ENCODE measurements at places on chromosomes 7 and 10. TPM values are rescaled to one million over a fixed set of nuclear protein-coding genes. Genes with fewer than 3 reads are reported as not detected.

DNA sequence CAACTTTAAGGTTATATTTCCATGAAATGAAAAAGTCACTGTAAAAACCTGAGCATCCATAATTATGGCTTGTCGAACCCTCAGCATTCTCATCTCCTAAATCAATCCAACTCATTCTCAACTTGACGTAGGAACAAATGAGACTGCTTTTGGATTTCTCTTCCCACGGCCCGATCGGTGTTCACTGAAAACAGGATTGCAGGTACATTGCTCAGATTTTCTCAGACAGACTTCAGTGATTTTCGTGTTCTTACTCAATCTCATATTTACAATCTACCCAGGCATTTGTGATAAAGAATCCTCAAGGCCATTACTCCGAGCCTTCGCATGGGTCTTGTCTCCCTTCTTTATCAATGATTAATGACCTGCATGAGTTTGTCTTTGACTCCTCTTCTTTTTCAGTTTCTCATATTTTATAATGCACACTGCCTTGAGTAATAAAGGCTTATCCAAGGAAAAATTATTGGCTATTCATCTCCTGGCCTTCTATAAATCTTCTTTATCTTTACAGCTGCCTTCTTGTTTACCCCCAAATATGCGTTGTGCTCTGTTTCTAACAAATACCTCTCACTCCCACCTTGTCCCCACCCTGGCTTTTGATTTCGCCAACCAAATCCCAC is 90.4 kb upstream of the MYO3A start:
- no peak for DNase-seq

DNA sequence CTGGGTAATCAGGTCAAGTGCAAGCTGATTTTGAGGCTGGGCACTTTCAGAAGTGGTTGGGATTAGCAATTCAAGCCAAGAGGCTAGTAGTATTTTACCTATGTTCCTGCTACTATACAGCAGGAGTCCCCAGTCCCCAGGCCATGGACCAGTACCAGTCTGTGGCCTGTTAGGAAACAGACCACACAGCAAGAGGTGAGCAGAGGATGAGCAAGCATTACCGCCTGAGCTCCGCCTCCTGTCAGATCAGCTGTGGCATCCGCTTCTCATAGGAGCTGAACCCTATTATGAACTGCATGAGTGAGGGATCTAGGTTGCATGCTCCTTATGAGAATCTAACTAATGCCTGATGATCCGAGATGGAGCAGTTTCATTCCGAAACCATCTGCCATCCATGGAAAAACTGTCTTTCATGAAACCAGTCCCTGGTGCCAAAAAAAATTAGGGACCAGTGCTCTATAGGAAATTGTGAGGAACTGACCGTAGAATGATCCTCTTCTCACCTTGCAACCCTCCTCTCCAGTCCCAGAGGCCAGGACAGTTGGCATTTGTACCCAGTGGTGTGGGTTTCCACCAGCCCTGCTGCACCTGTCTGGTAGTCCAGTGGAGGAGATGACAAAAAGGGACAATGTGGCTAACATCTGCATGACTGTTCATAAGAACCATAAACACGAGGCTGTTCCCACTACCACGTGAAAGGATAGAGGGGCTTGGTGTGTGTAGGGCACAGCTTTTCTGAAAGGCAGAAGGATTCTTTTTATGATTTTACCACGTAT is 172.5 kb downstream of the KIAA1217 start:
- DNase-seq = no peak

- no peak for DNase-seq
Observed at GRCh38 chr7:71442492-71443190, 310.7 kb downstream of the GALNT17 start.

DNA sequence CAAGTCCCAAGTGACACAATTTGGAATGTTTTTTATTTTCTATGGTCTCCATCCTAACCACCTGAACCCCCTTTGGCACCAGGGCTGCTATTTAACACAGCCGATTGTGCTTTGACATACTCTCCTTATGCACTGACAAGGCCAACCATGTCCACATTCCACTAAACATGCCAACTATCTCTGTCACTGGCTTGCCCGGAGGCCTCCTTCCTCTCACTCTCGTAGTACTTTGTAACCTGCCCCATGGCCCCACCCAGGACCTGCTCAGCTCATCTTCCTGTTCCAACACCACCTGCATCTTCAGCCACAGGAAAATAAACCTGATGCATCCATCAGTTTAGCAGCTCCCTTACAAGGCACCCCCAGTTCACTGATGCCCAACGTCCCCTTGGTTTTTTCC is 63.1 kb downstream of the GPAM start:
- DNase-seq = no peak

DNA sequence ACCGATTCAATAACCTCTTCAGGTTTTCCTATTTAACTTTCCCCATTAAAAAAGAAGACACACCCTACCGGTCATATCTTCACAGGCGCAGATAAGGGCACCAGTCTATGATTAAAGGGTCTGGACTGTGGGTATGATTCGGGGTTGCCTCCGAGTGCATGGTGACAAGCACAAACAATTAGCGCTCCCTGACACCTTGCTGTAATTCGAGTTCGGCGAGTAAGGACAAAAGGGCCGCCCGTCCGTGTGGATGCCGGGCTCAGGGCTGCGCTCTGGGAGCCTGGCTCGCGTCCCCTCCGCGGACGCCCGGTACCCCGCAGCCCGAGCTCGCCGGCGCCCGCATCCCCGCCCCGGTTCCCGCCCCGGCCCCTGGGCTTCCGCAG is 111.9 kb upstream of the RHEB start:
- DNase-seq = no peak

DNA sequence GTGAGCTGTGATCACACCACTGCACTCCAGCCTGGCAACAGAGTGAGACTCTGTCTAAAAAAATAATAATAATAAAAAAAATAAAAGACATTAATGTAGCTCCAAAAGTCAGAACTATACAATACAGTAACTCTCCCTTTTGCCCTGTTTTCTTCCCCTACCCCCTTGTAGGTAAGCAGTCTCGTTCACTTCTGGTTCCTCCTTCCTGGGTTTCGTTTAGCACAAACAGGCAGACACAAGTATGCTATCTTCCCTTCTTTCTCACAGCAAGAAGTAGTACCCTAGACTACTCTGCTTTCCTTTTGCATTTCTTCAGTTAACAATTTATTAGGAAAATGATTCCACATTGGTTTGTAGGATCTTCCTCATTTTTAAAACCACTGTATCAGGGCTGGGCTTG is 33.1 kb downstream of the PDSS1 start:
- DNase-seq = no peak

DNA sequence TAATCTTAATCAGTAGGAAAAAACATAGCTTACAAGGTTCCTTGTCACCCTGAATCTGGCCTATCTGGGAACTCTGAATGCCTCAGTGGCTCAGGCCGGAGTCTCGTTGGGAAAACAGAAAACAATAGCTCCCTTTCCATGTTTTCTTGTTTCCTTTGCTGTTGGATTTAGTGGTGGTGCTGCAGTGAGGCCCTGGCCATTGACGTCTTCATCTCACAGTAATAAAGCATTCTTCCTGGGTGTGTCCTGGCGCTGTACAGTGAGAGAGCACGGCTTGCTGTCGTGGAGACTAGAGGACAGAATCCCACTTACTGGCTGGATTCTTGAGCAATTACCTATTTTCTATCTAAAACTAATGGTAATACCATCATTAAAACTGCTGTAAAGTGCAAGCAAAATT is 1.3 kb upstream of the SPOCK2 start:
- DNase-seq = no peak

DNA sequence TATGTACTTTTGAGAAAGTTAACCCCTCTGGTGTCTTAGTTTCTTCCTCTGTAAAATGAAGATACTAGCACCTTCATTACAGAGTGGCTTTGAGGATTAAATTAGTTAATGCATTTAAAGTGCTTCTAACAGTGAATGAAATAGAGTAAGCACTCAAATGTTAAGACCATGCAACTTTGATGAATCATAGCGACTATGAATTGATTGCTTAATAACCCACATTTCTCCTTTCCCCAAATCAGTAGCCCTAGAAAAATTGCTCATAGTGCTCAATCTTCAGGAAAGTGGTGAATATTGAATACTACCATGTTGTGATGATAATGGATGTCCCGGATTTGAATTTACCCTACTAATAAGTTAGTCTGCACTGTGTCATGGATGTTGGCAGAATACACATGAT is 48.1 kb downstream of the CD36 start:
- no peak for DNase-seq

DNA sequence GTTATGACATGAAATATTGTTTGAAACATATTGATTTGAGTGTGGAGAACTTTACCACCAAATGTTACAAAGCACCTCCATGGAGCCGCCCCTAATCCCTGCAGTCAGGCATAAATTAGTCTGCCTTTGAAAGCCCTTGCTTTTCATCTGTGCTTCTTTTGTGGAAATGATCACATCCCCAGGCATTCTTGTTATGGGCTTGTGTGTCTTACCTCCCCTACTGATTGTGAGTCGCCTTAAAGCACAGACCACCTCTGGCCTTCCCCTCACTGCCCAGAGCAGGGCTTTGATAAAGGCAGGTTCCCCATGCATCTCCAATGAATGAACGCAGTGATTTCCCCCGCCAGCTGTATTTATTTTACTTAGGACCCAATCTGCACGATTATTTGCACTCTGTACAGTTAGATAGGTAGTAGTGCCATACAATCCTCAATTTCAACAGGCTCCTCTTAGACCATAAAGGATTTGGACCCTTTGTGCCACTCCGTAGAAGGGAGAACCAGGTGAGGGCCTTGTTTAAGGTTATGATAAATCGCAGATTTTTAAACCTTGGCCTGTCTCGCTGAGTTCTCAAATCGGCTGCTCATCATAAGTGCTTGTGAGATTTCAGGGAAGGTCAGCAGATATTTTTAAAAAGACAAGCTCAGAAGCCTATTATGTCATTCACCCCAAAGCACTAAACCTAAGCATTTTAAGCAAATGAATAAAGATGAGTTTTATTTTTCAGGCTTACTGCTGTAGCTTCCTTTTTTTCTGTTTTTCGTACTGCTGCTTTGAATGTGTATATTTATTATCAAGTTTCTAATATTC is 107.8 kb downstream of the CUBN start:
- no peak for DNase-seq

DNA sequence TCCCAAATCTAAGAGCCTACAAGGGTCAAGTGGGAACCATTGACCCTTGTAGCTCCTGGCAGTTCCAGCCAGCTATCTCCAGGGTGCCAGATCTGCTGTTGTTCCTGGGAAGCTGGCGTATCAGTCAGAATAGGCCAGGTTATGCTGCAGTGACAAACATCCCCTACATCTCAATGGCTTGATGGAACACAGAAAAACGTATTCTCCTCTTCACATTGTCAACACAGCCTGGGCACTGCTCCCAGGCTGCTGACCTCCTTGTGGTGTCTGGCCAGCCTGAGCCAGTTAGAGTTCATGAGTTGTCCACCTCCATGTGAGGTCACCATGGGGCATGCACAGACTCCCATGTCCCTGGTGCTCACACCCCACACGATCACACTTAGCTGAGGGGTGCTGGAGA is 9.5 kb upstream of the TNRC18 start:
- no peak for DNase-seq

GRCh38 chr7:117385363-117386109 is 41.8 kb downstream of the ASZ1 start:
- DNase-seq = peak; percentile 4

DNA sequence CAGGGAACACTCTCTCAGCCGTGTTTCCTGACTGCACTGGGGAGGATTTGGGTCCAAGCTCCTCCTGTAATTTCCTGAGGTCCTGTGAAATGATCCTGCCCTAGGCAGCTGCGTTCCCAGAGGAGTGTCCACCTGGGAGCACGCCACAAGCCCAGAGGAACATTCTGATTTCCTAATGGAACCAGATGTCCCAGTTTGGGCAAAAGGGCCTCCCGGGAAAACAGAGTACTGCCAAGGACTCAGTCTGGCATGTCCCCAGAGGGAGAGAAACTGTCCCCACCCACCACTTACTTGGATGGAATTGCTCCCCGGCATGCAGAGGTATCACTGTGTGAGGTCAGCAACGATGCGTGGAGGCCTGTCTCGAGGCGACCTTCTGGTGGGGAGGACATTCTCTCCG is 34.5 kb downstream of the ASB13 start:
- no peak for DNase-seq

- no peak for DNase-seq
Observed at GRCh38 chr10:88081457-88082054, 218.1 kb downstream of the PTEN start.

- no peak for DNase-seq
Observed at GRCh38 chr7:23074443-23075261, 30.9 kb upstream of the KLHL7 start.

DNA sequence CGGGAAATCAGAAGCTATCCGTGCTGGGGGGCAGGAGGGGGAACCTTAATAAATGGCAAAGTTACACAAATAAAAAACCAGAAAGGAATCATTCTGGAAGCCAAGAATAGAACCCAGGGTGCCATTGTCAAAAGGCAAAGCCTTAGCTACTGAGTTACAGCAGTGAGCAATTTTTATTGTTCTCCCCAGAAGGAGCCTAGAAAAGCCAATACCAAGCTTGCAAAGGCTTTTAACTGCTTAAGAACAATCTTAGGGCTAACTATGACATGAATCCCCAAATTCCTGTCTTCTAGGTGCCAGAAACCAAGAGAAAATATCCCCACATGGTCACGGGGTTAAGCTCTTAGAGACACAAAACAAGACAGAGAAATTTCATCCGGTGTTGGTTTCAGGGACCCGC is 482.7 kb downstream of the CCSER2 start:
- DNase-seq = no peak

DNA sequence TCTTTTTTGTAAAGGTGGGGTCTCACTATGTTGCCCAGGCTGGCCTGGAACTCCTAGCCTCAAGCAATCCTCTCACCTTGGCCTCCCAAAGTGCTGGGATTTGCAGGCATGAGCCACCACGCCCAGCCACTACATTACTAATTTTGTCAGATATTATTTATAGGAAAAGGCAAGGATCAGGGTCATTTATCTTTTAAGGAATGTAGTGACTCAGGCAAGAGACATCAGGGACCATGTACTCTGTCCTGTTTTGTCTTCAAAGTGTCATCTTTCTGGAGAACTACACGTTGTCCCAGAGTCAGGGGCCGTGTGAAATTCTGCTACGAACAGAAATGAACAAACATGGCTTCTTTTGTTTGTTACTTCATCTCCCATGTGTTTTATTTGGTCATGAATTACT is 105.3 kb downstream of the NPTX2 start:
- no peak for DNase-seq

- no peak for DNase-seq
Observed at GRCh38 chr7:92657391-92657790, 67.2 kb upstream of the FAM133B start.

- DNase-seq = no peak
Observed at GRCh38 chr7:98740643-98741042, 123.6 kb downstream of the NPTX2 start.

GRCh38 chr10:115092258-115092554 is 959 bp upstream of the ATRNL1 start:
- DNase-seq = no peak

- no peak for DNase-seq
Observed at GRCh38 chr7:105656922-105657521, 75.7 kb upstream of the EFCAB10 start.

The IFIT1B gene
- 1.0 TPM for polyA plus RNA-seq

The RBM20 gene
- polyA plus RNA-seq = 17.6 TPM

The SPDYE11 gene
- 0.17 TPM for polyA plus RNA-seq

The FERD3L gene
- polyA plus RNA-seq = not detected

Data from muscle of arm (tissue), 14 donors.